ENCODE measurements at places on chromosomes 16 and 17.

DNA sequence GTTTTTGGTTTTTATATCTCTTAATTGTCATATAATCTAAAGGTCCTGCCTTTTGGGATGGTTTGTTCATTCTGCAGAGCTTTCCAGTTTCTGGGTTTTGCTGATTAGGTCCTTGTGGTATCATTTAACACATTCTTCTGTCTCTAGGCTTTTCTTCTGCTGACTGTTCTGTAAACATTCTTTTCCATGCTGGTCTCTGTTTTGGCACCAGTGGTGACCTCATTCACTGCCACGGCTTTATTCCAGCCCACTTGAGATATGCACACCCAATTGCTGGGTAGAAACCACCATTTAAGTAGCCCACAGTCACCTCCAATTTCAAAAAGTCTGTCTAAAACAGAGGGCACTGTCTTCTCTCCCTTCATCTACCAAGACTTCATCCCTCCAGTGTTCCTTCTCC lies 31.1 kb upstream of the COX10 start:
- DNase-seq, result no peak

DNA sequence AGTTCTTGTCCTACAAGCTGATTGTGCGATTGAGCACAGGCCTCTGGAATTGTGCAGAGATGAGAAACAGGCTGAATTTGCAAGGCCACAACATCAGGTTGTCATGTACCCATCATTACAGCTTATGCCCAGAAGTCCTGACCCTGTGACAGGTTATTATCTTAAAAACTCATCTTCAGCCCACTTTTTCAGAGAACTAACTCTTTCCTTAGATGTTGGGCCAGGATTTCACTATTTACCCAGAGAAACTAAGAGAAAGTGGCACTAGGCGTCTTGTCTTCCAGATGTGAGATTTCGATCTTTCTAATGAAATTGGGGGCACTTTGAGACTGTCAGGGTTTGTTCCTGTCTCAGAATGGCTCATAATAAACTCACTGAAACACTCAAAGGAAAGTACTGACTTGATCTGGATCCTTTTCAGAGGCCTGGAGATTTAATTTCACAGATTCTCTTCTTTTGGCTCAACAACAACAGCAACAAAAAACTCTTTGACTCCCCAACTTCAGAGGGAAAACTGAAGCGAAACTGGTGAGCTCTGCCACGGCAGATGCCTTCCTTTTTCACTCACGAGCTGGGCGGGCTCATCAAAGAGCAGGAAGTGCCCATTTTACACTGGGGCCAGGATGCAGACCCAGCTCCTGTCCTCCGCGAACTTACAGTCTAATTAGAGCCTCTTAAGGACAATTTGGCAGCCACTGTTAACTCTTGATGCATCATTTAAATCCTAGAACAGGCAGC lies 17.7 kb upstream of the SLC12A3 start:
- no peak for DNase-seq

GRCh38 chr16:31061813-31062440 lies 12.1 kb downstream of the ZNF668 start:
- DNase-seq, result no peak

DNA sequence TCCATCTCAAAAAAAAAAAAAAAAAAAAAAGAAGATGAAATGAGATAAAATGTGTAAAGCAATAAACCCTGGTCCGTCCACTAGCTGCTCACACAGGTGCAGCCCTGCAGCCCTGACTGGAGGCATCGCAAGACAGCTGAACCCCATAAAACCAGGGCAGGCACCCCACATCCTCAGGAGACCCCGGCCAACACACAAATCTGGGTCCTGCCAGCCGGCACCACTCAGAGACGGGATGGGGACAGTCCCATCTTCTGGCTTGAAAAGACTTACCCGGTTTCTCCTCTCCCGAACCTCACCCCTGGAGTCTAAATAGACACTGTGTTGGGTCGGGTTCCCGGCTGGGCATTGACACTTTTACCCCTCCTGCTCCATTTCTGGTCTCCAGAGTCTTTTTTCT lies 52.7 kb upstream of the TNRC6C start:
- DNase-seq, result no peak

DNA sequence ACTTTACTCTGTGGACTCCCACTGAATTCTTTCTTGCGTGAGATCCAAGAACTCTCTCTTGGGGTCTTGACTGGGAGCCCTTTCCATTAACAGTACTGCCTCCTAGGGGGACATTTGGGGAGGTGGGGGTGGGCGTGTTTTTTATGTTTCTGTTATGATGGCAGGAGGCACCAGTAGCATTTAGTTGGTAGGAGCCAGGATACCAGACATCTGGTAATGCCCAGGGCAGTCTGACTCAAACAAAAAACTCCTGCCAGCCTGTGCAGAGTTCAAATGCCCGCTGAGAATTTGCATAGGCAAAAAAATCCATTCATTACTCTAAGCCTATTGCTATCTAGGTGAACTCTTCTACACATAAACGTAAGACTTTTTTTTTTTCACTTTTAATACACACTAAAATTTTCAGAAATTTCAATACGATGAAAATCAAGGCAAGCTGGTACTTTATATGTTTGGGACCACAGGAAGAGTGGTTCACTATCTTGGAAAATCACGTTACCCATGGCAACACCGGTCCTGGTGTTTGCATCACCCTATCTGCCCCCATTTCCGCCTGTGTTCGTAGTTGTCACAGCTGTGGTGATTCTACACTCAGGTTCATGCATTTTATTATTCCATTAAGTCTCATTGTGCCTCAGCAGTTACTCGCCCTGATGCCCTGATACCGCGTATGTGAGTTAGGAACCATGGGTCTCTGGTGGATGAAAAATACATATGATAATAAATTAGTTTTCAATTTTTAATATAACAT lies 121.1 kb upstream of the XYLT1 start:
- no peak for DNase-seq

- DNase-seq, result no peak
These were observed 9.5 kb upstream of the LGALS9 start for GRCh38 chr17:27621536-27621935.

DNA sequence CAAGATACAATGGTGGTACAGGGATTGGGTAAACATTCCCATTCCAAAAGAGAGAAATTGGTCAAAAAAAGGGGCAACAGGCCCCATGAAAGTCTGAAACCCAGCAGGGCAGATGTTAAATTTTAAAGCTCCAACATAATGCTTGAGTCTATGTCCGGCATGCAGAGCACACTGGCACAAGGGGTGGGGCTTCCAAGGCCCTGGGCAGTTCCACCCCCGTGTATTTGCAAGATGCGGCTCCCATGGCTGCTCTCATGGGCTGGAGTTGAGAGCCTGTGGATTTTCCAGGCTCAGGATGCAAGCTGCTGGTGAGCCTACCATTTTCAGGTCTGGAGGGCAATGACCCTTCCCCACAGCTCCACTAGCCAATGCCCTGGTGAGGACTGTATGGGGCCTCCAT lies 27.9 kb upstream of the RAI1 start:
- DNase-seq, result no peak

- DNase-seq, result no peak
These were observed 60.2 kb downstream of the SHISA9 start for GRCh38 chr16:12961626-12962025.

GRCh38 chr17:78735832-78736525 lies 46.1 kb downstream of the CYTH1 start:
- no peak for DNase-seq

DNA sequence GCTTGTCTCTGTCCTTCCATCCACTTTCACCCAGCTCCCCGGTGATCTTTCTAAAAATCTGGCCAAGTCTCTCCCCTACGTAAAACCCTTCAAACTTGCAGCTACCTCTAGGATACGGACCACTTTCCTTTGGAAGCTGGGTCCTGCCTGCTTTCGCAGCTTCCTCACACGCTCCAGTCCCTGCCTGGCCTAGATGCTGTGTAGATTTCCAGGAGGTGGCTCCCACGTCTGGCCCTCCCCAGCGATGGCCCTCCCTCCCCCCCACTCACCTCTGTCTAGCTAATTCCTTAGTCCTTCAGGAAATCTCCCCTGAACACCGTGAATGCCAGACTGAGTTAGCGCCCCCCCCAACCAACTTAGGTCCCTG lies 579 bp upstream of the LRRC59 start:
- no peak for DNase-seq

- DNase-seq, result no peak
These were observed 4.4 kb downstream of the ZNF48 start for GRCh38 chr16:30399435-30400186.

- no peak for DNase-seq
These were observed 73.5 kb upstream of the KIF2B start for GRCh38 chr17:53749178-53749577.

GRCh38 chr16:56658327-56658875 lies 642 bp downstream of the MT1F start:
- DNase-seq, result no peak

- DNase-seq, result no peak
These were observed 82.2 kb downstream of the CMC2 start for GRCh38 chr16:80924372-80924978.

GRCh38 chr17:50570528-50570927 lies 10.0 kb downstream of the CACNA1G start:
- no peak for DNase-seq

- DNase-seq, result no peak
These were observed 21.5 kb upstream of the MYH13 start for GRCh38 chr17:10394201-10394887.

- DNase-seq, result no peak
These were observed 2.1 kb downstream of the FAM171A2 start for GRCh38 chr17:44361292-44362260.

GRCh38 chr16:1764971-1765370 lies 6.4 kb downstream of the NME3 start:
- DNase-seq, result no peak

DNA sequence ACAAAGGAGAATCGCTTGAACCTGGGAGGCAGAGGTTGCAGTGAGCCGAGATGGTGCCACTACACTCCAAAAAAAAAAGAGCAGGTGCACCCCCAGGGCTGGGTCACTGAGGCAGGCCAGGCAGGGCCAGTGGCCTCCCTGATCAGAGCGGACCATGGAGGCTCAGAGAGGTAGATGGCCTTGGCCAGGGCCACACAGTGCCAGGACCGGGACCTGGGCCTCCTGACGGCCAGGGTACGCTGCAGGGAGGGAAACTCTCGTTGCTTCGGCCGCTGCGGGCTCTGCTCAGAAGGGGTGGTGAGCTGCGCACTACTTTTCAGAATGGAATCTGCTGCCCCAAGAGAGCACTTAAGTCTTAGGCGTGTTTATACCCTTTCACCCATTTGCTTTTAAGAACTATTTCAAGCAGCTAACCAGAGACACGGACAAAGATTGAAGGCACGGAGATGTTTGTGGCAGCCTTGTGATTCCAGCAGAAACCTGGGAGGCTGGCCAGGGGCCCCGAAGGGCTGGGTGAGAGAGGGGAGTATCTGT lies 17.1 kb downstream of the MYO1C start:
- DNase-seq, result no peak

- DNase-seq, result no peak
These were observed 49.1 kb upstream of the GPRC5B start for GRCh38 chr16:19933740-19934139.

- DNase-seq, result no peak
These were observed 274.5 kb downstream of the C16orf95 start for GRCh38 chr16:87042551-87043230.

DNA sequence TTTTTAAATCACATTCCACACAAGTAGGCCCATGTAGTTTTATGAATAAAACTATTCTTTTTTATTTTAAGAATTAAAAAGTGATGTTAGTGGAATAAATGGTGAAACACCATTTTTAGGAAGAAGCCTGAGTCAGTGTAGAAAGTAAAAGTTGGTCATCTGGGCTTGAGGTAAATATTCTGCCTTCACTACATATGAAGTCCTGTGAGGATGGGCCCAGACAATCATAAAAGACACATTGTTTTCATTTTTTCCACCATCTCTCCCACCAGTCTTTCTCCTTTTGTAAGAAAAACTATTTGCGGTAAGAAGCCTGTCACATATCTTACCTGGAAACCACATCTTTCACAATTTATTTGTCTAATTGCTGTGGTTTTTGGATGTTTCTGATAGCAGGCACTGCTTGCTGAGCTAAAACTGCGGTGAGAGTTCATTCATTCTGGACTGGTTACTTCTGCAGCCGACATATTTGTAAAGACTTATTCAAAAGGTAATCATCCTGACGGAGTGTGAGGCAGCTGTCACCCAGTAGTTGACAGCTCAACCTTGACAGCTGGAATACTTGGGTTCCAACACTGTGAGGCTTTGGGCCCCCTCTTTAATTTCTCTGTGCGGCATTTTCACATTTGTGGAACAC lies 10.6 kb upstream of the RFFL start:
- DNase-seq, result no peak

GRCh38 chr17:77436058-77436442 lies 295.3 kb downstream of the SEC14L1 start:
- no peak for DNase-seq

DNA sequence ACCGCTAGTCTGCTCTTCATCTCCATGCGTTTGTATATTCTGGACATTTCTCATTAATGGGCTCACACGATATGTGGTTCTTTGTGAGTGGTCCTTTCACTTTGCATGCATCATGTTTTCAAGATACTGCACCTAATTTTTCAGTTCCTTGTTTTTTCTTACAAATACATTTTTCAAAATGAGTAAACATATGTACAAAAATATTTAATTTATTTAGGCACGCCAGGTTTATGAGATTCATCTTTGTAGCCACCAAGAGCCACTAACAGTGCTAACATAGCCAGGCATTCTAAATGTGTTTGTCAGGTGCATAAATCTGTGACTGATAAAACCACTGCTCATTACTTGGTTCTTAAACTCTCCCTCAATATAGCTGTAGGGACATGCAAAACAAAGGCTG lies 375.3 kb downstream of the WWOX start:
- no peak for DNase-seq

DNA sequence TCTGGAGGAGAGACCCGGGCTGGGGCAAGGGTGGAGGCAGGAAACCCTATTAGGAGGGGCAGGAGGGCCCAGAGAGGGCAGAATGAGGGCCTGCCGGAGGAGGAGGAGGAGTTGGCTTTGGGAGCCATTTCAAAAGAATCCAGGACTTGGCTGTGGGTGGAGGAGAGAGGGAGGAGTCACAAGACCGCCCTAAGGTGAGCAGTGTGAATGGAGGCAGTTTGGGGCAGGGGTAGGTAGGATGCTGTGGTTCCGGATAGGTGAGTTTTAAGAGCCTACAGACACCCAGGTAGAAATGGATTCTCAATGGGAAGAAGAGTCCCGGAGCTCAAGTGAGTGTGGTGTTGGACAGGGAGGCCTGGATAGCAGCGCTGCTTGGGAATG lies 80.3 kb downstream of the ARHGAP23 start:
- no peak for DNase-seq

GRCh38 chr17:42380935-42381334 lies 7.3 kb downstream of the STAT3 start:
- no peak for DNase-seq

GRCh38 chr16:49859125-49859811 lies 3.4 kb upstream of the ZNF423 start:
- no peak for DNase-seq
